KBM-7 (cell line): ENCODE measurements at places on chromosomes 6 and 20.

GRCh38 chr6:15864038-15864707 is 201.3 kb upstream of the DTNBP1 start:
- no peak for DNase-seq

DNA sequence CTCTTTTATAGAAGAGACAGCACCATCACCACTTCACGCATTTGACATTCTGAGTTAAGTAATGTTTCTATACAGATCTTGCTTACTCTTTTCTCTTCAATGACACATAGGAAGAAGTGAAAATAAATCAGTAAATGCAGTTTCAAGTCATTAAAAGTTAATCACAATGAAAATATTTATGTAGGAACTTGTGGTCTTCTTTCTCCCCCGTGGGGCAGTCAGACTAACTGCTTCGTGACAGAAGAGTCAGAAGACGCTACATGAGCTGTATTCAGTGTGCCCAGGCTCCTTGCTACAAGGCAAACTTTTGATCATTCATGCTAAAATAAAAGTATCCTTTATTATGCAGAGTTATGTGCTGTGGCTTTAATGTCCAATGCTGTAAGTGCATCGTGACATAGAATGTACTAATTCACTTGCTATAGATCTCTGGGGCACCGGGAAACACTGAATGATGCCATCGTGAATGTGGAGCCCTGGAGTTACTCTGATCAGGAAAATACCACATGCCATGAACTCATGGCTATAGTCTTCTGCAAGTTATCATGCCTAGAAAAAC is 117.8 kb upstream of the TRAF3IP2 start:
- DNase-seq: no peak

GRCh38 chr6:35146453-35146852 is 5.3 kb upstream of the TCP11 start:
- DNase-seq: peak; percentile 55

GRCh38 chr6:108119769-108120141 is 45.2 kb upstream of the OSTM1 start:
- DNase-seq: no peak

DNA sequence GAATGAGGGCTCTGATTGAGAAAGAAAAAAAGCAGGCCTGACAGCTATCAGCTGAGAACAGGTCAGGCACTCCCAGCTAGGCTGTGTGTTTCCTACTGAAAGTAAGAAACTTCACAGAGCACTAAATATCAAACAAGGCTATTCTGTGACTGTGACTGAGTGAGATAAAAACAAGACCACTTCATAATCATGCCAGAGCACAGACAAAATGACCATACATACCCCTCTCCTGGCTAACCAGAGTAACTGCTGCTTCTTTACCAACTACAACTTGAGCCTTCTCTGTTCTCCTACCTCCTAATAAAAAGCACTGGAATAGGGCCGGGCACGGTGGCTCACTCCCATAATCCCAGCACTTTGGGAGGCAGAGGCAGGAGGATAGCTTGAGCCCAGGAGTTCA is 6.8 kb upstream of the BTN1A1 start:
- no peak for DNase-seq
